ENCODE measurements at places on chromosomes 6 and 20.

DNA sequence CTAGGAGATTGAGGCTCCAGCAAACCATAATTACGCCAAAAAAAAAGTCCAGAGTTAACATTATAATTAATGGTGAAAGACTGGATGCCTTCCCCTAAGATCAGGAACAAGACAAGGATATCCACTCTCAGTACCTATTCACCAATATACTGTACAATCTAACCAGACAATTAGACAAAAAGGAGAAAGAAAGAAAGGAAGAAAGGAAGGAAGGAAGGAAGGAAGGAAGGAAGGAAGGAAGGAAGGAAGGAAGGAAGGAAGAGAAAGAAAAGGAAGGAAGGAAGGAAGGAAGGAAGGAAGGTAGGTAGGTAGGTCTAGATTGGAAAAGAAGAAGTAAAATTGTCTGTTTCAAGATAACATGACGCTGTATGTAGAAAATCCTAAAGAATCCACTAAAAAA is 50.7 kb downstream of the TASP1 start:
- no peak for DNase-seq

GRCh38 chr6:152295346-152295745 is 341.8 kb downstream of the SYNE1 start:
- no peak for DNase-seq

DNA sequence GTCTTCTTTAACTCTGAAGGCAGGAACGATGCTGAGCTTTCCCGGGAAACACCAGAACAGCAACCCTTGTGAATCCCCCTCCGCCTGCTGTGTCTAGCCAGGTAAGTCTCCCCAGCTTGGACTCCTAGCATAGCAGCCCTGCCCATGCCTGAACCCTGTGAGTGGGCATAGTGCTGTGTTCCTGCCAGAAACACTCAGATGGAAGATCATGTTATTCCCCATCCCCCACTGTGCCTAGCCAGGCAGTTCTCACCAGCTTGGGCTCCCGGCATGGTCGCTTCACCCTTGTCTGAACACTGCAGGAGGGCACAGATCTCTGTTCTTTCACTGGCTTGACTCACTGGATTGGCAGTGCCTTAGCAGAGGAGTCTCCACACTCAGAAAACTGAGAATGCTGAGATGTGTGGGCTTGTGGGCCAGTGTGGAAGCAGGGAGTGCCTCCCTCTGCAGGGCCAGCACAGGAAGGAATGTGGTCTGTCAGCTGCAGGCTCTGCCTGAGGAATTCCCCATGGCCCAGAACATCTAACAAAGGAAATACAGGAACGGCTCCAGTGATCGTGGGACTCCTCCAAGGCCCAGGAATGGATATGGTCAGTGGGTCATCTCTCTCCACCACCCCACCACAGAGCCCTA is 440.1 kb upstream of the ADGRB3 start:
- no peak for DNase-seq

- no peak for DNase-seq
Measured at GRCh38 chr6:167776906-167777627, 49.6 kb upstream of the AFDN start.

DNA sequence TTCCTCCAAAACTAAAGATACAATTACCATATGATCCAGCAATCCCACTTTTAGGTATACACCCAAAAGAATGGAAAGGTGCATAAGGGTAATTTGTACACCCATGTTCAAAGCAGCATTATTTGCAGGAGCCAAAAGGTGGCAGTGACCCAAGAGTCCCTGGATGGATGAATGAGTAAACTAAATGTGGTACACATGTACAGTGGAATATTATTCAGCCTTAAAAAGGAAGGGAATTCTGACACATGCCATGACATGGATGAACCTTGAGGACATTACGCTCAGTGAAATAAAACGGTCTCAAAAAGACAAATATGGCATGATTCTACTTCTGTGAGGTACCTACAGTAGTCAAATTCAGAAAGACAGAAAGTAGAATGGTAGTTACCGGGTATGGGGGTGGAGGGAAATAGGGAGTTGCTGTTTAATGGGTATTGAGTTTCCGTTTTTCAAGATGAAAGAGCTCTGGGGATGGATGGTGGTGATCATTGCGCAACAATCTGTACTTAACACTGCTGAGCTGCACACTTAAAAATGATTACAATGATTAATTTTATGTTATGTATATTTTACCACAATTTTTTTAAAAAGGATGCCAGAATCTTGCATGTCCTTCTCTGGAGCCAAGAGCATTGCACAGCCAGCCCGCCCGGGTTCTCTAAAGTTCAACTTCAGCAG is 518.9 kb upstream of the JARID2 start:
- no peak for DNase-seq

DNA sequence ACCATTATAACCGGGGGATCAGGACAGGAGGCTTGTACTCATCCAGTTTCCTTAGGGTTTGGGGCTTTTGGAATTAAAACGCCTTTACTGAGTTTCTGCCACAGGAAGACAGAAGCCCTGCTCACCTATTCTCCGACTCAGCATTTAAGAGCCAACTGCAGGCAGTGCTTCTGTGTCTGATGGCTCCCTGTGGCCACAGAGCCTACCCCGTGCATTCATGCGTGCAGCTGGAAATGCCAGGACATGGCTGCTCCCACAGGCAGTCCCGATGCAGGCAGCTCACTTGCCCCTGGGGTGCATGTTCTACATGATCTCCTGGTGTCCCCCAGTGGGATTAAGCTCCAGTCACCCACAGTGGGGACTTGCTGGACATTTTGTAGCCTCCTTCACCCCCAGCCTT is 22.2 kb downstream of the ZNF831 start:
- no peak for DNase-seq

DNA sequence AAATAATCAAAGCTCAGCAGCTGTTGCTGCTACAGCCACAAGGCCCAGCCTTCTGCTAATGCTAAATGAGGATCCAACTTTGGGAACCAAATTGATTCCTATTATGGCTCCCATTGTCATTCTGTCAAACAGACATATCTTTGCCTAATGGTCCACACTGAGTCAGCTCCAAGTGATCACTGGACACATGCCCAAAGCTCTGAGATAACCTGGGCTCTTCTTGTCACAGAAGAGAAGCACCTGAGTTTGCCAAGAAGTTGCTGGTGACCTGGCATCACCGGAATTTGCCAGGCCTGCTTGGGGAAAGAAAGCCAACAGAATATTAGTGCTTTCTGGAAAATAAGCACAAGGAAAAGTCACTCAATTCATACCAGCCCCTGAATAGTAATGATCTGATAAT is 5.8 kb downstream of the TNFRSF21 start:
- DNase-seq, result no peak

GRCh38 chr20:39576771-39577170 is 614.6 kb downstream of the DHX35 start:
- DNase-seq, result no peak

DNA sequence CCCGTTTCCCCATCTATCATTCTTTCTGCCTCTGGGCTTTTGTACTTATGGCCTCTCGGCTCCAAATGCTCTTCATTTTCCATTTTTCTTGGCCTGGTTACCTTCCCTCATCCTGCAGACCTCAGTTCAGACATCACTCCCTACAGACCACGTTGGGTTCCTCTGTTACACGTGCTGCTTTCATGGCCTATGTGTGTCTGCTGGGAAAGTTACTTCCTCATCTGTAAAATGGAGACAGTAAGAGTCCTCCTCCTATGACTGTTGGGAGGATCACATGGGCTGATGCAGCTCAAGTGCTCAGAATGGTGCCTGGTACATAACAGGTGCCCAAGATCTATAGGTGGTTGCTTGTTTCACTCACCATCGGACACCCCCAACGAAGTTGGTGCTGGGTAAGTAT is 13.5 kb downstream of the KCNK17 start:
- DNase-seq, result no peak

GRCh38 chr6:10526156-10526555 is 5.0 kb downstream of the GCNT2 start:
- no peak for DNase-seq

GRCh38 chr6:39901116-39901655 is 33.1 kb downstream of the MOCS1 start:
- DNase-seq, result no peak

- no peak for DNase-seq
Measured at GRCh38 chr6:108364470-108364869, 69.6 kb downstream of the AFG1L start.

DNA sequence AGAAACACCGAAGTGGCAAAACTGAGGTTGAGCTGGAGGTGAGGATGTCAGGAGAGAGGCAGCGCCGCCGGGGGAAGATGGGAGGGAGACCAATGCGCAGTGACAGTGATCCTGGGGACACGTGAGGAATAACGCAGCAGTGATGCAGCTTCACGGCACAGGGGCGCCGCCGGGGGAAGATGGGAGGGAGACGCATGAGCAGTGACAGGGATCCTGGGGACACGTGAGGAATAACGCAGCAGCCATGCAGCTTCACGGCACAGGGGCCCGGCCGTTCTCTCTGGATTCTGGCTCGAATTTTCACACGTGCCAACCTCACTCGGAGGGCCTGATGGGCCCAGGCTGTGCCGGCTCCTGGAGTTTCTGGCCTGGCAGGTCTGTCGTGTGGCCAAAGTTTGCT is 94.7 kb downstream of the SMOC2 start:
- DNase-seq, result no peak

DNA sequence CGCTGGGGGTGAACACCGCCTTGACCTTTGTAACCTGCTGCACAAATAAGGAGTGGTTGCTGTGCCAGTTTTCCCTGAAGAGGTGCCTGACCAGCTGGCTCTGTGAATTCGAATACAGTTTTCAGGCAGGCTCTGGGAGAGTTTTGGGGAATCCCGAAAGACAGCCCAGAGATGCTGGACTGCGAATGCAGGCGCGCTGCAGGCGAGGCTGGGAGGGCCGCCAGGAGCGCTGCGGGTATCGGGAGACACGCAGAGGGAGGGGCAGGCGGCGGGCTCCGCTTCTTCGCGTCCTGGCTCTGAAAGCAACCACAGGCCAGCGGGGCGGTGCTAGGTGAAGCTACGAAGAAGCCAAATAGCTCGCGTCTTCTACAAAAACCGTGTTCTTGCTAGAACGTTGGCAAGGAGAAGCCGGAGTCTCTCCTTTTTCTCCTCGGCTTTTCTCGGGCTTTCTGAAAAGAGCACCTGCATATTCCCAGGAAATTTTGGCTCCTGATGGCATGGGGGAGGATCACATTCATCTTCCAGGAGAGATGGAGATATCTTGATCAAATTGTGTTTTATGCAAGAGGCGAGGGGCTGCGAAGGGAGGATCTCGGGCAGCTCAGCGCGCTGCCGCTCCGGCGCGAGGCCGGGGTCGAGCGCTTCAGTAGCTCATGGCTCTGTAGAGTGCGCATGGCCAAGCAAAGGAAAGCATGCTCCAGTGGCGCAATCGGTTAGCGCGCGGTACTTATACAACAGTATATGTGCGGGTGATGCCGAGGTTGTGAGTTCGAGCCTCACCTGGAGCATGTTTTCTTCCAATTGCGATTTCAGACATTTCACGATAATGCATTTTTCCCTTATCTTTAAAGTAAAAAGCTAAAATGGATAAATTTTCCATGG is 158.1 kb upstream of the ZNF184 start:
- no peak for DNase-seq

GRCh38 chr6:108734271-108734922 is 113.8 kb upstream of the ARMC2 start:
- DNase-seq, result no peak

GRCh38 chr6:113693851-113694250 is 163.3 kb upstream of the MARCKS start:
- DNase-seq, result no peak

DNA sequence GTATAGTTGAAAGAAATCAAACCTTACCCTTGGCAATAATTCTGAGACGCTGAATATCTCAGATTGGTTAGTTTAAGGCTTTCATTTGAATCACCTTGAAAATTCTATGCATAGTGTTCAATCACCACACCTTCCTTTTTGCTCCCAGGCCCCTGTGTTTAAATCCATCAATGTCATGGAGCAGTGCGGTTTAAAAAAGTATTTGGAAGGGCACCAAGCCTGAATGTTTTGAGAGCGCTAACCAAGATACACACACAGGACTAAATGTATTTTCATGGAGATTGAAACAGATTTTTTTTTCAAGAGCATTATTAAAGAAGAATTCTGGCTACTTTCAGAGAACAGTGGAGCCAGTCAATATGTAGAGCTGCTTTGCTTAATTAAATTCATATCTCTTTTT is 195.7 kb downstream of the CENPW start:
- DNase-seq, result no peak
